Inflammatory macrophage (primary cell): ENCODE measurements at places on chromosomes 6 and 20.
A peak's percentile ranks its signal among the peaks of the same experiment; 100 is the strongest.

DNA sequence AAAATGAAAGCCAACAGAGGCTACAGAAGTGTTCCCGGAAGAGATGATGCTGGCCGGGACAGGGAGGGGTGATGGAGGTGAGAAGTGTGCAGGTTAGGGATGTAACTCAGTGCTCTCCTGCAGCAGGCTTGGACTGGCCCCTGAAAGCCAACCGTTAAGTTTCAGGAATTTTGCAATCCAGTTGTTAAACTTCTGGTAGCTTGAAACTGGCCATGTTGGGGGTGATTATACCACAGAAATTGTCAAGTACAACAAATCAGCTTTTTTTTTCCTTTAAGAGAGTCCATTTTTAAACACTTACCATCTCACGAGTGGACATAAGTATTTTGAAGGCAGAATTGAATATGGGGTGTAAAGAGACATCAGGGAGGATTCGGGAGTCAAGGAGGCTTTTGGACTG lies 8.8 kb upstream of the SIRPB1 start:
- no peak for DNase-seq

GRCh38 chr6:131565056-131565455 lies 8.0 kb upstream of the ARG1 start:
- DNase-seq, result peak; percentile 25

GRCh38 chr6:133166766-133167165 lies 74.4 kb upstream of the EYA4 start:
- no peak for DNase-seq

- DNase-seq, result no peak
These were observed 37.5 kb downstream of the MAK start for GRCh38 chr6:10800810-10801209.

GRCh38 chr6:46612645-46613044 lies 40.0 kb downstream of the CYP39A1 start:
- DNase-seq, result no peak

DNA sequence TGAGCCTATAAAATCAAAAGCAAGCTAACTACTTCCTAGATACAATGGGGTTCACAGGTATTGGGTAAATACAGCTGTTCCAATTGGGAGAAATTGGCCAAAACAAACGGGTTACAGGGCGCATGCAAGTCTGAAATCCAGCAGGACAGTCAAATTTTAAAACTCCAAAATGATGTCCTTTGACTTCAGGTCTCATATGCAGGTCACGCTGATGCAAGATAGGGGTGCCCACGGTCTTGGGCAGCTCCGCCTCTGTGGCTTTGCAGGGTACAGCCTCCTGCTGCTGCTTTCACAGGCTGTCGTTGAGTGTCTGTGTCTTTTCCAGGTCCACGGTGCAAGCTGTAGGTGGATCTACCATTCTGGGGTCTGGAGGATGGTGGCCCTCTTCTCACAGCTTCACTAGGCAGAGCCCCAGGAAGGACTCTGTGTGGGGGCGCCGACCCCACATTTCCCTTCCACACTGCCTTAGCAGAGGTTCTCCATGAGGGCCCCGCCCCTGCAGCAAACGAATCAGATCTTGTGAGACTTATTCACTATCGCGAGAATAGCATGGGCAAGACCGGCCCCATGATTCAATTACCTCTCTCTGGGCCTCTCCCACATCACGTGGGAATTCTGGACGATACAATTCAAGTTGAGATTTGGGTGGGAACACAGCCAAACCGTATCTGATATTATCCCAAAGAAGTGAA lies 11.9 kb upstream of the SMIM29 start:
- no peak for DNase-seq

GRCh38 chr20:23446505-23446904 lies 6.2 kb downstream of the CST11 start:
- peak; percentile 70 for DNase-seq

GRCh38 chr6:157977176-157977804 lies 4.4 kb upstream of the SYNJ2 start:
- DNase-seq, result no peak

- DNase-seq, result no peak
These were observed 115.6 kb downstream of the TIAM2 start for GRCh38 chr6:155110721-155111120.

GRCh38 chr6:37861452-37861851 lies 41.9 kb downstream of the ZFAND3 start:
- DNase-seq, result no peak

GRCh38 chr6:159212525-159213280 lies 43.5 kb downstream of the FNDC1 start:
- no peak for DNase-seq

DNA sequence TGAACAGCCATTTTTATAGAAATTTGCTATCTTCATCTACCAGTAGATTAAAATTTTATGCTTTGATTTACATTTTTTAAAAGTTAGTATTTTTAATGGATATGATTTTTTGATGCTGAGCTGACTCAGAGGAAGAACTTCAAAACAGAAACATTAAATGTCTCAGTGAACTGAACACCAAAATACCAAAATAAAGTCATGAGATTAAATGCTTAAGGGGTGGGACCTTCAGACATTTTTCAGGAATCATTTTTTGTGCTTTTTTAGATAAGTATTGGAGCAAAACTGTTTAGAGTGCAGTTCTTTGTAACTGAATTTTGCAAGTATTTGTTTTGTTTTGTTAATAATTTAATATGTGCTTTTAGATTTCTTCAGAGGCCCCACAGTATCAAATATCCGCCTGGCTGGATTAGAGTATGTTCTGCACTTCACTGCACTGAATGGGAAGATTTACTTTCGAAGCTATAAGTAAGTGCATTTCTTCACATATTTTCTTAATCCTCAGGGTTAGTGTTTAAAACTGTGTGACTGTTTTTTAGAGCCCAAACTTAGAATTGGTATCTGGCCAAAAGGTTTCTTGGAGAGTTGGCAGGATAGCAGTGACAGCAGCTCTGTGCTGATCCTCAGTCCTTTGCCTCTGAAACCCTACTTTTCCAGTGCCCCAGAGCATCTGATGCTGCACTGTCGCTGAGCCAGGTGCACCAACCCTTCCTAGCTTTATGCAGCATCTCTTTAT lies 33.7 kb downstream of the RPF2 start:
- DNase-seq, result no peak

DNA sequence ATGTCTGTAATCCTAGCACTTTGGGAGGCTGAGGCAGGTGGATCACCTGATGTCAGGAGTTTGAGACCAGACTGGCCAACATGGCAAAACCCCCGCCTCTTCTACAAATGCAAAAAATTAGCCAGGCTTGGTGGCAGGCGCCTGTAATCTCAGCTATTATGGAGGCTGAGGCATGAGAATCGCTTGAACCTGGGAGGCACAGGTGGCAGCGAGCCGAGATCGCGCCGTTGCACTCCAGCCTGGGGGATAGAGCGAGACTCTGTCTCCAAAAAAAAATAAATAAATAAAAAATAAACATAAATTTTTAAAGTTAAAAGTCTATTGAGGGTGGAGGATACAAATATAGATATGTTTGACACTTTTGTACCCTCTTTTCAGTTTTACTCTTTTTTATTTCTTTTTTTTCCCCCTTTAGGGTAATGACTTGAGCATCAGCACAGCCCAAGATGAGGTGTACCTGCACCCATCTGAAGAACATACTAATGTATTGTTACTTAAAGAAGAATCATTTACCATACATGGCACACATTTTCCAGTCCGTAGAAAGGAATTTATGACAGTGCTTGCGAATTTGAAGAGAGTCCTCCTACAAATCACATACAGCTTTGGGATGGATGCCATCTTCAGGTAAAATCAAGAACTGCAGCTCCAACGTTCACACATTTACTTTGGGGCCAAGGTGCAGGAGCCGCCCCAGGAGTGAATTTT lies 368.9 kb downstream of the LAMA2 start:
- DNase-seq, result peak; percentile 61

DNA sequence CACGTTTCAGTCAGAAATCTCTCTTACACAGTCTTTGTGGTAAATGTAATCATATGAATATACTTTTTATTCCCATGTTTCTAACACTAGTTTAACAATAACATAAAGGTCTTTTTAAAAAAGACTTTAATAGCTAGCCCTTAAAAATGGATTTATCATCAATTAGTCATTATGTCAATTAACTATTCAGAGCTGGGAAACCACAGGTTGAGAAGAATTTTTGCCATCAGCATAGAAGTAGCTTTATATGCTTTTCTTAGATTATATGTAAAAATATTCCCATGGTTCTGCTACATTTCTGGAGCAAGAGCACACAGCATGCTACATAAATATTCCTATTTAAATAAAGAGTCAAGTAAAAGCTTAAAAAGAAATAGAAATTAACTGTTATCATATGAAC lies 35.5 kb downstream of the ASCC3 start:
- no peak for DNase-seq

DNA sequence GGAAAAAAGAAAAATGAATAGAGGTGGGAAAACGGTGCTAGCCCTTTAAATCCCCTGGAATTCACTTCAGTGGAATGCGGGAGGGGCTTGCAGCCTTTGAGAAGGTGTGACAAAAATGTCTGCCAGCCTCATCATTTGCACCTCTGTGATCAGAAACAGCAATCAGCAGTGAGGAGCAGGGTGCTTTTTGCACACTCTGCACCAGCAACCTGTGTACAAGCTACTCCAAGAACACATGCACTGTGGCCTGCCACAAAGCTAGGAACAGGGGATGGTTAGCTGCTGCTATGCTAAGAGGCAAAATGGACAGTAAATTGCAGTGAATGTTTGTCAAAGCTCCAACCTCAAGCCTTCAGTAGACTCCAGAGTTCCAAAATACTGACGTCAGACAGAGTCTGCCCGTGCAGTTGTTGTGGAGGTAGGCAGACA lies 29.7 kb downstream of the GINS1 start:
- DNase-seq, result no peak

GRCh38 chr20:35040646-35041045 lies 52.0 kb downstream of the TRPC4AP start:
- no peak for DNase-seq

- DNase-seq, result peak; percentile 57
These were observed 604 bp upstream of the RAB5IF start for GRCh38 chr20:36604952-36605398.

GRCh38 chr6:6025736-6026135 lies 19.0 kb upstream of the NRN1 start:
- DNase-seq, result no peak

- DNase-seq, result peak; percentile 26
These were observed 2.4 kb upstream of the MDGA1 start for GRCh38 chr6:37699887-37700619.

- no peak for DNase-seq
These were observed 708 bp downstream of the WDR46 start for GRCh38 chr6:33288141-33288920.

DNA sequence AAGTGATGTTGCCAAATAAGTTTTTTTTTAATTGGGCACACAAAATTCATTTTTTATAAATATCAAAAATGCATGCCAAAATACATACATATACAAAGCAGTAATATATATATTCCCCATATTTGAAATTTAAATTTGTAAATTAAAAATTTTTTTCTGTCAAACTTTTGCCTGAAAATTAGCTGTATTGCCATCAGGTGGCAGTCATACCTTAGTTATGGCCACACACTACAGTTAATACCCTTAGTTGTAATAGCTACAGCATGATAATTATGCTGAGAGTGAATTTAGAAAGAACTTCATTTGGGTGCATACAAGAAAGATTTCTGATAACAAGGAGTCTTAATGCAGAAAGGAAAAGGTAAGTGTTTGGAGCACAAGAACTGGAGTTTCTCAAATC lies 46.2 kb upstream of the SDHAF4 start:
- DNase-seq, result peak; percentile 25

- peak; percentile 90 for DNase-seq
These were observed 151.0 kb upstream of the HEY2 start for GRCh38 chr6:125598422-125598821.

- no peak for DNase-seq
These were observed 13.2 kb downstream of the CRYBG1 start for GRCh38 chr6:106373502-106374239.

DNA sequence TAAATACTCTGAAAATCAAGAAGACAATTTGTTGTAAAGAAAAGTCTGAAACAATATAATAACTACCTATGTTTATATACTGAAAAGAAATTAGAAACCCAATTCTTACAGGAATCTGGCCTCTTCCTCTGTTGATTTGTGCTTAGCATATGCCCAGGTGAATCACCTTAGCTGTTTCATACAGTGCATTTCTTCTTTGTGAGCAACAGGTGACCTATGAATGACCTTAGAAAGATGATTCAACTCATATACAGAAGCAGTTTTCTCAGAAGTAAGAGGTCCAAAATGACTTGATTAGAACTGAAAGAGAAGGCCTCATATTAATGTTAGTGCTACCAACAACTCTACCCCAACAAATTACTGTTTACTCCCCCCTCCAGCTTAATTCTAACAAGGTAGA lies 419.5 kb upstream of the ID4 start:
- DNase-seq, result no peak

GRCh38 chr6:23875006-23875405 lies 251.0 kb upstream of the NRSN1 start:
- no peak for DNase-seq

DNA sequence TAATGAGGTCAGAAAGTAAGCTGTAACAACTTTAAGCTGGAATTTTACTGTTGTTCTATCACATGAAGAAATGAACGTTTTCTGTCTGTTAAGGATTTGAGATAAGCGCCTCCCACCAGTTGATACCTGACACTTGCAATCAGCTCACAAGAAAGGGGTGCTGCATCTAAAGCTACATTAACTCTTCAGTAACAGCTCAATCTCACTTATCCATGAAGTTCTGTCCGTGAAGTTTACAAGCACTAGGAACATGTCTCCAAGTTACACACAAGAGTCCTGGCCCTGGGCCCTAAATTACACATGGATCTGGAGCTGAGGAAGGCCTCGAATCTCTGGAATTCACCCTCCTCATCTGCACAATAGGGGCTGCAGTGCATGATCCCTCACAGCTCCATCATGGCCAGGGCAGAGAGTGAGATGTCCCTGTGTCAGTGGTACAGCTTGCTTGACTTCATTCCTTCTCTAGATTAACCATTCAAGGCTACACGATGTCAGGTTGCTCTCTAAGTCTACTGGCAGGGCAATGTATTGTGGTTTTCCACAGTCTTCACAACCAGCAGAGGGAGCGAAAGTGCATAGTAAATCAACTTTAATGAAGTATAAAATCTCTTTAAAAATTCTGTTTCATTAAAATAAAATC lies 182.4 kb upstream of the MCHR2 start:
- no peak for DNase-seq

GRCh38 chr6:118152524-118152923 lies 245.5 kb downstream of the SLC35F1 start:
- DNase-seq, result no peak

DNA sequence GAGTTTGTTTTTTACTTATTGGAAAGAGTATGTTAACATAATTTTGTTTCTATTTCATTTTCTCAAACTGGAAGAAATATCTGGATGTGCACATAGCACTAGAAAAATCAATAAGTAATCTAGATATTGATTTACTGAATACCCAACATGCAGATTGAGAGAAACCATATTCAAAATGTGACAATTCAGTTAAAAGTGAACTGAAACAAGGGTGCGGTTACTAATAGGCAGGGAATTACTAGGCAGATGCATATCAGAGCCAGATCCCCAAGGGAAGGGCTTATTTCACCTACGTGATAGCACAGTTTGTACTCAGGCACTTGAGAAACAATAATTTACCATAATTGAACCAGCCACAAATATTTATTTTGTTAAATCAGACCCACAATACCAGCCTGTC lies 493.1 kb upstream of the FLRT3 start:
- no peak for DNase-seq

GRCh38 chr20:36098364-36098763 lies 56.2 kb upstream of the EPB41L1 start:
- peak; percentile 91 for DNase-seq
